HL-60 (cell line): ENCODE measurements at places on chromosomes 7 and 10.

DNA sequence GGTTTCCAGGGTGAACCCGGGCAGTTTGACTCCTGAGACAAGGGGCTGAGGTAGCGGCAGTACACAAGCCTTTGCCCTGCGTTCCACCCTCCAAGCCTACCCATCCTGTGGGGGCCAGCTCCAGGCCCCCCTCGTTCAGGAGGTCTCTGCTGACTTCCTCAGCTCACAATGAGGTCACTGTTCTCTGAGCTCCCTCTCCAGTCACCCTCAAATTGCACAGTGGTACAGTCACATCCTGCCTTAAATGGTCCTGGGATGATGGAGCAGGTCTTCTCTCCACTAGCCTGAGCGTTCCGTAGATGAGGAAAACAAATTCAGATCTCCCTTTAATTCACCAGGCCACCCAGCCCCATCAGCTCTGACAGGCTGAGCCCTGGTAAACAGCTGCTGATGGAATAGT lies 90.2 kb downstream of the SH3PXD2A start:
- no peak for DNase-seq

DNA sequence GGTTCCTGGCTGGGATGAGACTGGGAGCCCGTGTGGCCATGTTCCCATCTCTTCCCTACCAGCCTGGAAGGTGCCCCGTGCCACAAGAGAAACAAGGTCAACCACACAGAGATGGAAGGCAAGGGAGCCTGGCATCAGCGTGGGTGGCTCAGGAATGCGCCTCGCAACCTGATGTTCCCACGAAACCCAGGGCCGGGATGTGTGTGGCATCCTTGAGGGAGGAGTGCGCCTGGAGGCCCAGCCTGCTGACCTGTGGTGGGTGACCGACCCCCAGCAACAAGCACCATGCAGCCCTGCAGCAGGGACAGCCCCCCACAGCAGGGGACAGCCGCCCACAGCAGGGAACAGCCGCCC lies 267.2 kb downstream of the ELFN1 start:
- DNase-seq = no peak

DNA sequence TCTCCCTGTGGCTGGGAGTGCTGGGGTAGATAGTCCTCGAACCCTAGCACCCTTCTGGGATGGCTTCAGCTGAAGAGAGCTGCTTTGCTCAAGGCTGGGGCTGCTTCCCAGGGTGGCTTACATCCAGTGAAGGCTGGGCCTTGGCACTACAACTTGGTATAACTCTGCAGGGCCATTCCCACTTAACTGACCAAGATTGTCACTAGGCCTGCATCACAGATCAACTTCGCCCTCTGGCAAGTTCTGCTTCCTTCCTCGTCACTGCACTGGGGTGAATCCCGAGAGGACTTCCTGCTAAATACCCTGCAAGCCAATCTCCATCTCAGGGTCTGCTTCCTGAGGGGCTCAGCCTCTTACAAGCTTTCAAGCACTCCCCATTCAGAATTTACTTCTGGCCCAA lies 195.2 kb downstream of the DOCK4 start:
- no peak for DNase-seq

- no peak for DNase-seq
These were observed 383.4 kb downstream of the AUTS2 start for GRCh38 chr7:69981646-69982045.

DNA sequence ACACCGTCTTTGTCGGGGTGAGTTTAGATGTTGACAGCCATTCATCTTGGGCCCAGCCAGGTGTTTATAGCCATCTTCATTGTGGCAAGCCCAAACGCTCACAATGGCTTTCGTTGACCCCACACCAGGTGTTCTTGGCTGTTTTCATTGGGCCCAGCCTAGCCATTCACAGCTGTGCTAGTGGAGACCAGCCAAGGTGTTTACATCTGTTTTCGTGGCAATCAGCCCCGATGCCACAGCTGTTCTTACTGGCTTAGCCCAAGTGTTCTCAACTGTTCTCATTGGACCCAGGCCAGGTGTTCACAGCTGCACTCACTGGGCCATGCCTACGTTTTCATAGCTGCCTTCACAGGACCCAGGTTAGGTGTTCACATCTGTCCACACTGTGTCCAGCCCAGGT lies 7.7 kb downstream of the FRG2B start:
- DNase-seq = no peak

DNA sequence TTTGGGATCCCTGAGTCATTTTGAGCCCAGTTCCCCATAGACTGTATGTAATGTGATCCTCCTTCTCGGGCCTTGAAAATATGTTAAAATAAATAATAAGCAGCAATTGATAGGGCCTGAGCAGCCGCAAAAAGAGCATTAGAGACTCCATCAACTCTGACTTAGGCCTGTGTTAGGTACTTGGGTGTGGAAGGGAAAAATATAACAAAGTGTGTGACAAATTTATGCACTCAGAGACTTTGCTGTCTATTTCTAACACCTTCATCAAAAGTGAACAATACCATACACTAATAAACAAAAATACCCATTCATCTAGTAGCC lies 31.4 kb upstream of the HABP2 start:
- no peak for DNase-seq

GRCh38 chr7:91347290-91347689 lies 83.1 kb downstream of the FZD1 start:
- DNase-seq = no peak
